ENCODE measurements at places on chromosomes 1 and 21.
A peak's percentile ranks its signal among the peaks of the same experiment; 100 is the strongest.

DNA sequence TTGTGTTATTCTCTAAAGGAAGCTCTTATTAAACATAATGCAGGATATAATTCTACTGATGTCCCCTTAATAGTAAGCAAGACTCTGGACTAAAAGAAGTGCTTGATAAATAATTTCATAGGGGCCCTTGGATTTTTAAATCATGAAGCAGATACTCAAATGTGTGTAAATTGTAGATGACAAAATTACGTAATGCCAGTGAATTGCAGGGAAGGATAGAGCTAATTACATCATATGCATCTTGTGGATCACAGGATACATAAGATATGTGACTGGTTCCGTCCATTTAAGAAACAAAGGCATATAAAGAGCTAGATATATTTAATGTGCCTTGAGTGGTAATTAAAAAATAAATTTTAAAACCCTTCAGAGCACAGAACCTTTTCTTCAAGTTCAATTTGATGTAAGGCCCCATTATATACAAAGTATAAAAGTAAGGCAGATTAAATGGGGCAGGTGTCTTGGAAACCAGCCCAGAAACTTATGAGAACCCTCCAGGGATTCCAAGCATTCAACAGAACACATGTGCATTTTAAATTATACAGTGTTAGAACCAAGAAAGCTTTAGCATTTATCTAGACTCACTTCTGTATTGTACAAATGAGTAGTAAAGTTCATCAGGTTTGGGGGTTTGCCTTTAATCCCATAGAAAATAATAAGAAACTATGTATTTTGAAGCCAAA, 190.4 kb downstream of the NCAM2 start:
- DNase-seq, result no peak

- DNase-seq, result no peak
Observed at GRCh38 chr21:44547656-44548331, 3.5 kb downstream of the KRTAP10-2 start.

GRCh38 chr21:15308333-15308732, 243.5 kb upstream of the NRIP1 start:
- no peak for DNase-seq

- no peak for DNase-seq
Observed at GRCh38 chr1:26946270-26946669, 14.0 kb downstream of the KDF1 start.

- DNase-seq, result peak; percentile 94
Observed at GRCh38 chr1:157138220-157139051, at the start of gene ETV3. Gene ETV3 (minus strand): TSS chr1:157138395. CDS start chr1:157136352, 2,043 bp downstream.

DNA sequence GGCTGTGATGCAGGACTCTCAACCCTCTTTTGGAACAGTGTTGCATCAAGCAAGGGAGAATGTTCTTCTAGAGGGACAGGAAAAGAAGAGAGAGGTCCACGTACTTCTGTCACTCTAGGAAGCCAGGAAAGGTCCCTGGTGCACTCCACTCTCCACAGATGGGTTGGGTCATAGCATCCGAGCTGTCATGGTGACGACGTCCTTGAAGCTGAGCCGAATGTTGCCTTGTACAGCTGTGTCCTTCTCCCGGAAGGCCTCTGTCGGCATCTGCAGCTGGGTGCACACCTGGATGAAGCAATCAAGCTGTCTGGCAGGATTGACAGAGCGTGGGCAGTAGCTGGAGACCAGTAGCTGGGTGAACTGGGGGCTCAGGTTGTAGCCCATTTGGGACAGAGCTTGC, 12.5 kb downstream of the MDM4 start:
- DNase-seq, result no peak

- no peak for DNase-seq
Observed at GRCh38 chr1:115194506-115194905, 105.2 kb upstream of the TSPAN2 start.

- DNase-seq, result peak; percentile 26
Observed at GRCh38 chr1:78491451-78492071, 787 bp downstream of the PTGFR start.

GRCh38 chr1:208054911-208055379, 144.0 kb upstream of the CD34 start:
- no peak for DNase-seq

DNA sequence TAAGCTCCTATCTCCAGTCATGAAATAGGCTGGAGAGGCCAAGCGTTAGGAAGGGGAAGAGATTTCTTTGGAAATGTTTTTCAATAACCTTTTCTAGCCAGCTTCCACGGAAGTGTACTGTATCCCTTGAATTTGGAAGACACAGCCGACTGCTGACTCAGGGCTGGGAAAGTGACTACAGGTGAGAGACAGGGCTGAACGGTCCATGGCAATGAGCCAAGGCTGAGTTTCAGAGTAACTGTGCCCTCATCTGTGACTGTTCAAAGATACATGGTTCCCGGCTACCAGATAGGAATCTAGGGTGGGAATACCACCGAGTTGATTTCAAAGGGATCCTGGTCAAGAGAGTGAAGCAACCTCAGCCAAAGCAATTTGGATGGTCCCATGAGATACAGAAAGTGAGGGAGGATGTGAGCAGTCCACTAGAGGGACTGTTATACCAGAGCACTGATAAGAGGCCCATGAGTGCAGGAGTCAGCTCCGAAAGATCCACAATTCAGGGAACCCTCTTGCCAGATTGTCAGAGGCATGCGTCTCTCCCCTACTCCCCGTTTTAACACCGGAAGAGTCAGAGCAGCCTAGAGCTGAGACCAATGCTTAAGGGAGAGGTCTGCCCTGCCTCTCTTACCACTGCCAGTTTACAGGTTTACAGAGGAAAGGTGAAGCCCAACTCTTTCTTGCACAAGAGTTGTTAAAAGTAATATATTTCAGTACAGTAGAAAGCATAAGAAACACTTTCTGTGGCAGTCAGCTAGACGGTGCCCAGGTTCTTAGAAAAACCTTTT, 3.2 kb upstream of the KRTAP19-8 start:
- DNase-seq, result no peak

- DNase-seq, result no peak
Observed at GRCh38 chr1:228048659-228049298, 33.7 kb upstream of the ARF1 start.

DNA sequence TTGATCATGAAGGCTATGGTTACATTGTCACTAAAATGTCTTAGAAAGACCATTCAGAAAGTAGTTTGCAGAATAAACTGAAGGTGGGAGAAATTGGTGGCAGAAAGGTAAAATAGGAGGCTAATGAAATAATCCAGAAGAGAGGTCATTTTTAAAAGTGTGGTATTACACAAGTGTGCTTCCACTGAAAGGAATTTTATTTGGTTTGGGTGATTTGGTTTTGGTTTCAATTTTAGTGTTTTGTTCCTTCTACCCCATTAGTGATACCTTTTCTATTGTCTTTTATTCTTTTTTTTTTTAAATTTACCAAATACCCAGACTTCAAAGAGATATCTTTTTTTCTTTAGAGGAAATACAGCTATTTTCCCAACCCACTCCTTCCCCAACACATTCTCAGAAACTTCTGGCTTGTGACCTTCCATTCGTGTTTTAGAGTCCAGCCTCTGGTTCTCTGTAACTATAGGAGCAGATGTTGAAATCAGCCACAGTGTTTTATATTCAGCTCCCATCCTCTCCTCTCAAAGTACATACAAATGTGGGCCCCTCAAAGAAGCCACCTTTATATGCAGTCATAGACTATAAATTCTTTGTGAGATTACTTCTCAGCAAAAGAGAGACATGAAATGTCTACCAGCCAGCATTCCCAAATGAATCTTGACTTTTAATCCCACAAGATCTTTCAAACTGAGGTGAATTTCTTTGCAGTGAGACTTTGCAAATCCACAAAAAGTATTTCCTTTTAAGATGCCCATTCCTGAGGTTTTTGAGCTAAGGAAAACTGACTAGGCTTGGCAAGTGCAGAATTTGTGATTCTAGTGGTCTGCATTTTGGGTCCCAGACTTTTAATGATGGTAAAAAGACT, 42.0 kb upstream of the PALMD start:
- DNase-seq, result no peak

GRCh38 chr1:110495926-110496600, 22.9 kb downstream of the KCNA10 start:
- DNase-seq, result peak; percentile 78

GRCh38 chr1:92879316-92879968, 47.6 kb downstream of the RPL5 start:
- DNase-seq, result no peak

DNA sequence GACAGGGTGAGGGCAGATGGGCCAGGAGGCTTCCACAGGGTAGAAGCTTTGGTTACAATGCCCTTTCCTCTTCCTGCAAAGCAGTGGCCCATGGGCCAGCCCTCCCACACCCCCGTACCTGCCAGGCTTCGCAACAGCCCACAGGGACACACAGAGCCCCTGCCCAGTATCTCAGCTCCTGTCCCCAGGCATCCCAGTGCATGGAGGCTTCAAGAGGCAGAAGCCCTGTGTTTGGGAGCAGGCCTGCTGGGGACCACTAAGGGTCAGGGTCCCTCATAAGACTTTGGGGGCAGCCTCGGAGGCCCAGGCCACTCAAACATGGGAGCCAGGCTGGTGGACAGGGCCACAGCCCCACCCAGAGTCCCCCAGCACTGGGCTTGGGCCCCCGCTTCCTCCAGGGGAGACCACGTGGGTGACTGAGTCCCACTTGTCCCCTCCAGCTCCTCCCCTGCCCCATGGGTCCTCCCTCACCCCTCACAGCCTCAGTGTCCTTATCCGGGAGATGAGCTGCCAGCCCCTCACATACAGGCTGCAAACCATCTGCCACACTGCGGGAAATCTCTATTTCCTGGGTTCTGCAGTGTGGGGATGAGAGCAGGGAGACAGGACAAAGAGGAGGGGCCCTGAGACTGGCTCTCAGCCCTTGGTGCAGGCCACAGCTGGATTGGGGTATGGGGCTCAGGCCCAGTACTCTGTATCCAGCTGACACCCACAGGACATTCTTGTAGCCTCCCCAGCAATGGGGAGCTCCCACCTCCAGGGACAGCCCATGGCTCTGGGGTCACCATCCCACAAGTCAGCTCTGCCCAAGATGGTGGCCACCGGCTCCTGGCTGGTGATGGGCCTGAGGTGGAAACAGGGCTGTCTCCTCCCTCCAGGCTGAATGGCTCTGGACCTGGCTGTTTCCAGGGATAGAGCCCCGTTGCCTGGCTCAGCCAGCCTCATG, 50.7 kb downstream of the WNT9A start:
- DNase-seq, result no peak

DNA sequence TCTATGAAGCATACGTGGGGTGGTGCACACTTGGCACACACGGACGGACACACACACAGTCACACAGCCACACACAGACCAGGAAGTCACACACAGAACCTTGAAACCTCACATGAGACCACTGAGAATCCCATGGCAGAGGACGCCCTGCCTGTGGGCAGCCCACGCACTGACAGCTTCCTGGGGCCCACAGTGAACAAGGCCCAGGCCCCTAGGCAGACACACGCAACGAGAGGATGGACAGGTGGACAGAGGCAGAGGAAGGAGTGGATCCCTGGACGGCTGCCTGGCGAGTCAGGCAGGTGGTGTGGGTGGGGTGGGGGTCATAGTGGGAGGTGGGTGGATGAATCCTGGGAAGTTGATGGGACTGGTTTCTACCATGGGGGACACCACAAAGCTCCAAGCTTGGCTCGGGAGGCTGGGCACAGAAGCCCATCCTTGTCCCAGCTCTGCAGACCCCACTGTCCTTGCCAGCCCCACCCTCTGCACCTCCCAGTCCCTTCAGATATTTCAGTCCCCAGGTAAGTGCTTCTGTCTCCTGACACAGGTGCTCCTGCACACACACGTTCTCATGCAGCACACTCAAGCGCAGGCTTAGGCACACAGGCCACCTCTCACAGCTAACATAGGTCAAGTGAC, 49.1 kb downstream of the WNT9A start:
- no peak for DNase-seq
